ENCODE measurements at places on chromosomes 3 and 15. TPM values are rescaled to one million over a fixed set of nuclear protein-coding genes. Genes with fewer than 3 reads are reported as not detected.

- DNase-seq = no peak
Observed at GRCh38 chr3:72141264-72141663, 356.3 kb upstream of the PROK2 start.

GRCh38 chr15:50463423-50464358, 39.5 kb downstream of the USP8 start:
- DNase-seq = no peak

GRCh38 chr15:40155270-40155910, 5.5 kb upstream of the BUB1B start:
- no peak for DNase-seq

Gene CPLX3
- not detected for total RNA-seq

- no peak for DNase-seq
Observed at GRCh38 chr15:56249092-56249491, 5.4 kb upstream of the RFX7 start.

Gene THAP10
- total RNA-seq = 5.3 TPM

- DNase-seq = no peak
Observed at GRCh38 chr3:163916596-163917560, 1161.4 kb downstream of the SI start.

Gene SCN5A
- 0.38 TPM for total RNA-seq

Gene ADGRG7
- 2.8 TPM for total RNA-seq

DNA sequence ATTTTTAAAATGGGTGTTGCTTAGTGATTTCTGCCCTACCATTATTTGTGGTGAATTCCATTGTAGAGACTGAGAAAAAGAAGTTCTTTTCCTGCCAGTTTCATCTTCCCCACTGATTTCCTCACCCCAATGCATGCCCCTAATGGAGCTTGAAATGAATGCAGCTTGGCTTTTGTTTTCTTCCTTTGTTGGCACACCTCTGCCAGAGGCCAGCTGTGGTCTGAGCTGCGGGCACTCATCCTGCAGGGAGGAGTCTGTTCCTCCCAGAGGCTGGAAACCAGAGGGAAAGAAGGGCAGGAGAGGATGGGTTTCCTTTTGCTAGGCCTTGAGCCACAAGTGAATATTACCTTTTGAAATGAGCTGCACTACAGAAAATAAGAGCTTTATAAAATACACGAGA, 9.3 kb upstream of the ST8SIA2 start:
- DNase-seq = no peak

DNA sequence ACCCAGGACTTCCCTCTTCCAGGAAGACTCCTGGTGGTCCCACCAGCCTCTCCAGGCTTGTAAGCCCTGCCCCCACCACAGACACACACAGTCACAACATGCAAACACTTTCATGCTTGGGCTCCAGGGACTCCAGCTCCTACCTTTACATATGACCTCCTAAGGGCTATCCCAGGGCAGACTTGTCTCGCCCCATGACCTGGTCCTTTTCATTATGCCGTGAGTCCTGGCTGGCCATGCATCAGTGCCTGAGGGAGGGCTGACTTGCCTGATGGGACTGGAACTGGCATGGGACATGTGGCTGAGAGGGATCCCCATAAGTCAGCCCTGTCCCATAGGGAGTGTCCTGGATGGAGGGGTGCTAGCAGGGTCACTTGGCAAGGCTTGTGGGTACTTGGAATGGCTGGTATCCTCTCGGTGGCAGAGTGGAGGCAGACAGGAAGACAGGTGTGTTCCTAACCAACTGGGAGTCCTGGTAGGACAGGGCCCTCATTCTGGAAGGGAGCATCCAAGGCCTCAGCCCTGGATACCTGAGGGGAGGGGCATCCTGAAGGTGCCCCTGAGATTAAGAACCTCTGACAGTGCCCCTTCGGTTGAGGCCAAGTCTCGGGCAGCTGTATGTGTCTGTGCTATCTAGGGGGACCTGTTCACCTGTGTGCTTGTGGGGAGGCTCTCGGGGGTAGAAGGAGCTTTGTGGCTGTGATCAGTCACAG, 540 bp upstream of the HHATL start:
- DNase-seq = peak; percentile 57

- no peak for DNase-seq
Observed at GRCh38 chr3:149122721-149123578, 6.5 kb upstream of the HPS3 start.

DNA sequence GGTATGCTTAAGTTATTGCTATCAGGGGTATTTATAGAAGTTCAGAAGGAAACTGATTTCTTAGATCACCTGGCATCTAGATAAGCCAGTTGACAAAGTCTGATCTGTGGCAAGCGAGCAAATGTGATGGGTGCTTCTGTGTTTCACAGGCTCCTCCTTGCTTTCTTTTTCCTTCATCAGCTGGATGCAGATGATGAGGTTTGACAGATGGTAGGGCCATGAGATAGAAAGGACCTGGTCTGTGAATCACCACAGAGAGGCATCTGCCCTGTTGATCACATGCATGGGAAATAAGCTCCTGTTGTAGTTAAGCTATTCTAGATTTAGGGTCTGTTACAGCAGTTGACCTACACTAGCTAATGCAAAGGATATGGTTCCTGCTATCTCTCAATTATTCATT, 372.0 kb downstream of the NEK10 start:
- DNase-seq = no peak

- no peak for DNase-seq
Observed at GRCh38 chr3:149134575-149134974, 5.1 kb downstream of the HPS3 start.

DNA sequence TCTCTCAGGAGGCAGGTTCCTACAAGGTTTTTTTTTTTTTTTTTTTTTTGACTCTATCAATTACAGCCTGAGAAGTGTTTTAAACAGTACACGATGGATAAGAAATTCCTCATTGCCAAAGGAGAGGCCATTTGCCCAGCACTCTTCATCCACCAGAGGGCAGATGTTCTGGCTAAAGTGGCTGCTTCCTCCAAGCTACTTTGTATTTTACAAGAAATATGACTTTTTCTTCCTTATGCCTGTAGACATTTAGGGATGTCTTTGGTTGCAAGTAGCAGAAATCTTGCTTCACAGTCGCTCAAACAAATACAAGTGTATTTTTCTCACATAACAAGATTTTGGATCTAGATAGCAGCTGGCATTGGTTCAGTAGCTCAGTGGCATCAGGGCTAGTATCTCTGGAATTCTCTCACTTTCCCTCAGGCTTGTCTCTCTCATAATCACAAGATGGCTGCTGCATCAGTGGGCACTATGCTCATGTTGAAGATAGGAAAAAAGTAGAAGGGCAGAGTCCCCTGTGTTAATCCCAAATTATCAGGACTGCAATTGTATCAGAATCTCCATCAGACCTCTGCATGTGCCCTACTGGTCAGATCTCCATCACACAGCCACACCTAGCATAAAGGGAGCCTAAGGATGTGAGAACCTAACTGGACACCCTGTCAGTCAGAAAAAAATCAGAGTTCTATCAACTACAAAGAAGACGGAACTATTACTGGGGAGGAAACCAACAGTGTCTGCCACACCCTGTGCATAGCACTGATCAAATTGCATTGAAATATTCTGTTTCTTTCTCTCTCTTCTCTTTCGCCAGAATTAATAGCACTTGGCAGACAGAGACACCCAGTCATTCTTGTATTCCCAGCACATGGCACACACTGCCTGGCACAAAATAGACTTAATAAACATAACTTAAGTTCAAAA, 138.9 kb upstream of the COL8A1 start:
- DNase-seq = no peak

DNA sequence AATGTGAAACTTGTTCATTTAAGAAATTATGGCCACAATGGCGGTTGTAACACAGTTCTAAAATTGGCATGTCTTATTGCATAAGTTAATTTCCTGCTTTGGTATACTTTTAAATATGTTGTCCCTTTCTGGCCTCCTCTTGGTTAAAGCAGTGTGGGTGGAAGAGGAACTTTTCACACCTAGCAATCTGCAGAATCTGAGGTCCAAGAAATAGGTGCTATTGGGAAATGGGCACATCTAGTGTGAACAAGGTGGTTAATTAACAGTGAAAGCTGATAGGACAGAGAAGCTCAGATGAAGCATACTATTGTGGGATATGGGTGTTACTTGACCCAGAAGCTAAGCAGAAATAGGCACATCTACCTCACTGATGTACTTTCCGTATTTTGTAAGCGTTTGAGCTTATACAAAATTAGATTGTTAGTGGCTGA, 10.6 kb downstream of the CMC1 start:
- DNase-seq = no peak

DNA sequence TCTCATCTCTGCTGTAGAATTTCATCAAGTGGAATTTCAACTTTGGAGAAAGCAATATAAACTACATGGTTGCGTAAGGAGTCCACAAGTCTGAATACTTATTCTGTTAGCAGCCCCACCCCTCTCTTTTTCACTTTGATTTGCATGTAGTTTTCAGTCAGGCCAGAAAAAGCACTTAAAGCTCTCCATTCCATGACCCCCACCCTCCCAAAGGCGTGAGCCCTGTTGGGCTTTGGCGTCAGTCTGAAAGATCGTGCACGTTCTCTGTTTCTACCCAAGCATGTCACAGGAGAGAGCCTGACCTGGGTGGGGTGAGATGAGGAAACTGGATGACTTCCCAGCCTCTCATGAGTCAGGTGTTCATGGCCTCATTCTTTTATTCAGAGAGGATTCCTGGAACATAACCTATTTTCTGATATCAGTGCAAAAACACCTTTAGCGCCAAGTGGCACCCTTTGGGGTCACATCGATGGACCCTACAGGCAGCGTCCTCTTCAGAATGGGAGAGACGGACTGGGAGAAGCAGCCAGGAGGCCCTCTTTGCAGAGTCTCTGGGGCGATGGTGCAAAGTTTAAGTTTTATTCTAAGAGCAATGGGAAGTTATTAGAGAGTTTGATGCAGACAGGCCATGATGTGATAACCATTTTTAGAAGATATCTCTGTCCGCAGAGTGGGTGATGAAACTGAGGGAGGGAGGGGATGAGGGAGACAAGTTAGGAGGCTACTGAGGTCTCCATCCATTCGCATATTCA, 55.8 kb downstream of the LSM3 start:
- DNase-seq = no peak

- DNase-seq = no peak
Observed at GRCh38 chr15:83955806-83956265, 279.7 kb upstream of the GOLGA6L4 start.

Gene CPA3
- not detected for total RNA-seq

GRCh38 chr3:128084675-128085021, 32.4 kb downstream of the SEC61A1 start:
- DNase-seq = no peak

GRCh38 chr15:41530363-41530956, 13.6 kb downstream of the RPAP1 start:
- no peak for DNase-seq

DNA sequence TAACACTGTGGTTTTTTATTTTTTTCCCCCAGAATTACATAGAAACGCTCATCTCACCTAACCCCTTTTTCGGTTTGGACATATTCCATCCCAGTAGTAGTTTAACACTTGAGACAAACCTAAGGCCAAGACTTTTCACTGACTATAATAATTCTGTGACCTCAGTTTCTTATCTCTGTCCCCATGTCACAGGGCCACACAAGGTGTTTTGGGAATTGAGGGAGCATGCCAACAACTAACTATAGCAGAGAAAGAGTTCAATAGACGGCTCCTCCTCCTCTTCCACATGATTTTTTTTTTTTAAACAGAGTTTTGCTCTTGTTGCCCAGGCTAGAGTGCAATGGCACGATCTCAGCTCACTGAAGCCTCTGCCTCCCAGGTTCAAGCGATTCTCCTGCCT, 27.4 kb upstream of the GHSR start:
- no peak for DNase-seq

Gene BNC1
- 2.4 TPM for total RNA-seq

Gene SUCLG2
- total RNA-seq = 40.1 TPM

DNA sequence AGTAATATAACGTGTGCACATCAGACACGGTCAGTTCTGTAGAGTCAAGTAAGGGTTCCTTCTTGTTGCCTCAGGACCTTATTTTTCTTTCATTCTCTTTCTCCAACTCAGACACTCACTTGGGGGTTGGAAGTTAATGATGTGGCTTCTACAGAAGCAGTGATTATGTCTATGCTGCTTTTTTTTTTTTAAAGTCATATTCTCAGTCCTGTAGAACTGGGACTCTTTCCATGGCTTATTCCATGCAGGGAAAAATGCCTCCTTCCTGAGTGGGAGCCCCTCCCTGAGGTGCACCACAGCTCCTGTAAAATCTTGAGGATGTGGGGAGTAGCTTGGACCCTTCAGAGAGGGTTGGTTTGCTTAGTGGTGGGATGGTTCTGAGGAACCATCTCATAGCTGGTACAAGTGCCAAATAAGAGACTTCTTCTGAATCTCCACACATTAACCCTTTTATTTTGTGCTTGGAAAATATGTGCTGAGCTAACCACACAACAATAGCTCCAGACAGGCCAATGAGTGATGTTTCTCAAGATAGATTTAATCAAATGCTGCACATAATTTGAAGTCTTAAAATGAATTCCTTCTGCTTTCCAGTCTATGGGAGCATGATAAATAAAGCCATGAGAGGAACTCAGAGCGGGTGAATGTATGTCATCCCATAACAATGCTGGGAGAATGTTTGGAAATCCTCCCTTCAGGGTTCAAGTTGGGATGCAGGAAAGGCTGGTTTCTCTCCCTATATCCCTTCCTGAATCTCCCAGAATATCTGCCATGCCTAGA, 23.3 kb upstream of the FSTL1 start:
- DNase-seq = no peak

Gene GOLGA8G
- total RNA-seq = not detected

DNA sequence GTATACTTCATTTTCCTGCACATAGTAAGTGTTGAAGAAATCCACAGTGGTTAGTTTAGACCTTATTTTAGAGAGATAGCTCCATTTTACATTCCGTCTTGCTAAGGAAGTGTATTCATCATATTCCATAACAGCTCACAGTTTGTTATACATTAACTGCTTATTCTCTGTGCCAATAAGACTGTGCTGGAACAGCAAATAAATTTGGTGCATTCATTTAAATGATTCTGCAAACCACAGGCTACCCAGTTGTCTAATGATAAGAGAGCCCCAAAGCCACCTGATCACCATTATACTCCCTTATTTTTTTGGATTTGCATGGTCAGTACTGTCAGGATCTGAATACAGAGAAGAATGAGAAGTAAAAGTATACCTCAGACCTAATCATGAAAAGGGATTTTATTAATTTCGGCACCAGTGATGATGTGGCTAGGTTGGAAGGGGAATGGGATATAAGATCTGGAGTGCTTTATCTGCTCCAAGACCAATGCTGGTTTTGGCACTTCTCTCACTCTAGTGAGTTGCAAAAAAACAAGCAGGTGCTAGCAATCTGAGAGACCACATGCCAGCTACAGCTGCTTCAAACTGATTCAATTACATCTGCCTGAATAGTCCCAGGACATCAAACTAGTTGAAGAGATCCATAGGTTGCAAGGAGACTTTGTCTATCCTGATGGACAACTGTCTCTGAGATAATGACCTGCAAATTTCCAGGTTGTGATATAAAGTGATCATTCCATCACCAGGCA, 254.8 kb downstream of the ZBTB20 start:
- no peak for DNase-seq

Gene SUMF1
- 49.6 TPM for total RNA-seq

- DNase-seq = no peak
Observed at GRCh38 chr15:85691350-85692240, 103.1 kb downstream of the KLHL25 start.

Gene NPAP1
- total RNA-seq = 0.12 TPM
